Left lung (tissue), 14 donors: ENCODE measurements at places on chromosomes 1 and 21. TPM values are rescaled to one million over a fixed set of nuclear protein-coding genes. Genes with fewer than 3 reads are reported as not detected.

GRCh38 chr1:36304521-36304920, 1.6 kb upstream of the SH3D21 start:
- DNase-seq: no peak

DNA sequence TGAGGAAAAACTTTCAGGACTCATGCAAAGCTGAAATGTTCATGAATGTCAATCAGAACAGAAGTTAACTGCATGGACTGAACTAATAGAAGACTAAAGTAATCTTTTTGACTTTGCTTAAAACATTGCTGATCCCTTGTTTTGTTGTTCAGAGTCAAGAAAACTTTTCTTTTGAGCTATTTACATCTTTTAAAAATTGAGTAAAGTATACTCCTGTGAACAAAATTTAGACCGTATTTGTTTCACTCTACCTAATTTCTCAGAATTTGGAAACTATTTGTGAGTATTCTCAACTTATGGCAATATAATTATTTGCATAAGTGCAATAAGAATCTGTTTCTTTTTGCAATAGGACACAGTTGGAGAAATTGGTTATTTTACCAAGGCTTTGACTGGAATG, 41.1 kb downstream of the INPP5B start:
- DNase-seq: no peak

DNA sequence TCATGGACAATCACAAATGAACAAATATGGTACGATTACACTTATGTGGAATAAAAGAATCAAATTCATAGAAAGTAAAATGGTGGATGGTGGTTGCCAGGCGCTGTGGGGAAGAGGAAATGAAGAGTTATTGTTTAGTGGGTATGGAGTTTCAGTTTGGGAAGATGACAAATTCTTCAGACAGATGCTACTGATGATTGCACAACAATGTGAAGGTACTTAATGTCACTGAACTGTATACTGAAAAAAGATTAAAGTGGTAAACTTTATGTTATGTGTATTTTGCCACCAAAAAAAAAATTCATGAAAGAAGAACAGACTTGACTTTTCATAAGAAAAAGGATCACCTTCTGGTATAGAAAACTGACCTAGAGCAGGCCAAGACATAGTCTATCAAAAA, 745.6 kb upstream of the CXADR start:
- DNase-seq: no peak

- DNase-seq: no peak
Measured at GRCh38 chr1:184513966-184514365, 127.1 kb downstream of the C1orf21 start.

GRCh38 chr1:2226525-2227345, 1.4 kb upstream of the SKI start:
- DNase-seq: no peak

- no peak for DNase-seq
Measured at GRCh38 chr1:61152469-61153105, 70.2 kb downstream of the NFIA start.

GRCh38 chr1:93347334-93347899, 1.7 kb downstream of the DR1 start:
- no peak for DNase-seq

RNF223 gene
- 0.14 TPM for polyA plus RNA-seq

NCAM2 gene
- 4.2 TPM for polyA plus RNA-seq

BEST4 gene
- polyA plus RNA-seq: 0.92 TPM

WDR3 gene
- 29.5 TPM for polyA plus RNA-seq
